ENCODE measurements at places on chromosomes 5 and 9. TPM values are rescaled to one million over a fixed set of nuclear protein-coding genes. Genes with fewer than 3 reads are reported as not detected.

GRCh38 chr5:133994990-133995333 is 9.8 kb downstream of the VDAC1 start:
- peaks cover 20% of the 10 kb centered on the region for H3K36me3 ChIP-seq
- no peaks in the 10 kb centered on the region for H3K27me3 ChIP-seq
- H3K4me1 ChIP-seq = peaks cover 66% of the 10 kb centered on the region
- H3K27ac ChIP-seq = peak overlapping the region; percentile 89

DNA sequence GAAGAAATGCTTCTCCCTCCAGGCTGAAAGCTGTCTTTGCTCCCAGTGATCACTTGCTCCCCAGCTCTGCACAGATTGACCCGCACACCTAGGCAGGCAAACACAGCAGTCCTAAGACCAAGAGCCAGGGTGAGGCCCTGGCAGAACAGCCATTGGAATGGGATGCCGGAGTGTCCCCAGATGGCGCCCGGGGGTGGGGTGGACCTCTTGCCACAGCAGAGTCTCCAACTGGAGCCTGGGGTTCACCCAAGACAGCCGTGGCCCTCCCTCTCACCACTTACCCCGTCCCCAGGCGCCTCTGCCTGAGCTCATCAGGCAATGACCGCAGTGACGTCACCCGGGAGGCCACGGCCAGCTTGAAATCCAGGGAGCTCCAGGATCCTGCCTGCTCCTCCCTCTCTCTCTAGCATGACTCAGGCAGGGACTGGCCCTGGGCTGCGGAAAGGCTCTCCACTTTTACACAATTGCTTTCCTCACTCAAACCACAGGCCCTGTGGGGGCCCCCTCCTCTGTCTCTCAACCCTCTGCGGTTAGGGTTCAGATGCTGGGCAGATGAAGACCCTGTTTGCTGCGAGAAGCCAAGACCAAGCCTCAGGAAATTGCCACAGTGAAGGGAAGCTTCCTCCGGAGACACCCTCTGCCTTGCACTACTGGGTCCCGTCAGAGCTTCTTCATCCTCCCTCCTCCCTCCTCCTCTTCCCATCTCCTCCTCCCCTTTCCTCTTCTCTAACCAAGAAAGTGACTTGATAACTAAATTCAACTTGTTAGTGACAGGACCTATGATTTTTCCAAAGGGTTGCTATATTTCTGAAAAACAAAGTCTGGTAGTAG is 24.3 kb upstream of the PTGES start:
- peak; percentile 99 for DNase-seq
- H3K4me3 ChIP-seq = peak overlapping the region; percentile 12
- peaks cover 15% of the 10 kb centered on the region for H3K4me1 ChIP-seq
- no peaks in the 10 kb centered on the region for H3K27me3 ChIP-seq
- peak overlapping the region; percentile 71 for H3K27ac ChIP-seq

GRCh38 chr9:114192539-114192938 is 37.2 kb downstream of the COL27A1 start:
- no peaks in the 10 kb centered on the region for H3K36me3 ChIP-seq
- no peaks in the 10 kb centered on the region for H3K4me1 ChIP-seq
- no peak overlapping the region for H3K4me3 ChIP-seq
- no peak overlapping the region for H3K27ac ChIP-seq
- DNase-seq = no peak

DNA sequence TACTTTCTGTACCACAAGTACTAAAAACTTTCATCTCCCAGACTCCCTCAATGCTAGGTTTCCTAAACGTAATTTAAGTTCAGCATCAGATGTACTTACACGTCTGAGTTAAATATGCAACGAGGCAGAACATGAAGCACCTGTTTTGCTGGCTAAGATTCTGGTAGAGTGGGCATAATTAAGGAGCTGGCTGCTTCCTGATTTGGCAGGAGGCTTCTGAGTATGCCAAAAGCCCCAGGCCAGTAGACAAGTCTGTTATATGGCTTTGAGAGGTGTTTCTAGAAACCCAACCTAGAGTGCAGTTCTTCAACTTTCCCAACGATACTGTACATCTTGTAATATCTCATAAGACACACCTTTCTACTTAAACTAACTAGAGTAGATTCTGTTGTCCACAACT is 13.6 kb downstream of the TICAM2 start:
- no peaks in the 10 kb centered on the region for H3K27me3 ChIP-seq
- no peak for DNase-seq
- H3K4me3 ChIP-seq = no peak overlapping the region
- H3K27ac ChIP-seq = peak overlapping the region; percentile 45
- H3K36me3 ChIP-seq = no peaks in the 10 kb centered on the region

DNA sequence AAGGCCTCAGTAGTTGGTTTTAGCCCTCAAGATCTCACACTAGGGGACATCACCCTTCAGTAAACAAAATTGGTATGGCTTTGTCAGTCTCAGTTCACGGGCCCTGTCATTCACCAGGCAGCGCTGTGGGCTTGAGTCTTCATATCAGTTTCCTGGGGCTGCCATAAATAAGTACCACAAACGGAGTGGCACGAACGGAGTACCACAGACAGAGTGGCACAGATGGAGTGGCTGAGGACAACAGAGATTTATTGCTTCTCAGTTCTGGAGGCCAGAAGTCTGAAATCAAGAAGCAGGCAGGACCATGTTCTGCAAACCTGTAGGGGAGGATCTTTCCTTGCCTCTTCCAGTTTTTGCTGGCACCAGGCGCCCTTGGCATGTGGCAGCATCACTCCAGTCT is 37.5 kb downstream of the DYNC2I2 start:
- H3K4me3 ChIP-seq = no peak overlapping the region
- no peaks in the 10 kb centered on the region for H3K27me3 ChIP-seq
- H3K27ac ChIP-seq = no peak overlapping the region
- no peaks in the 10 kb centered on the region for H3K4me1 ChIP-seq
- peaks cover 100% of the 10 kb centered on the region for H3K36me3 ChIP-seq

DNA sequence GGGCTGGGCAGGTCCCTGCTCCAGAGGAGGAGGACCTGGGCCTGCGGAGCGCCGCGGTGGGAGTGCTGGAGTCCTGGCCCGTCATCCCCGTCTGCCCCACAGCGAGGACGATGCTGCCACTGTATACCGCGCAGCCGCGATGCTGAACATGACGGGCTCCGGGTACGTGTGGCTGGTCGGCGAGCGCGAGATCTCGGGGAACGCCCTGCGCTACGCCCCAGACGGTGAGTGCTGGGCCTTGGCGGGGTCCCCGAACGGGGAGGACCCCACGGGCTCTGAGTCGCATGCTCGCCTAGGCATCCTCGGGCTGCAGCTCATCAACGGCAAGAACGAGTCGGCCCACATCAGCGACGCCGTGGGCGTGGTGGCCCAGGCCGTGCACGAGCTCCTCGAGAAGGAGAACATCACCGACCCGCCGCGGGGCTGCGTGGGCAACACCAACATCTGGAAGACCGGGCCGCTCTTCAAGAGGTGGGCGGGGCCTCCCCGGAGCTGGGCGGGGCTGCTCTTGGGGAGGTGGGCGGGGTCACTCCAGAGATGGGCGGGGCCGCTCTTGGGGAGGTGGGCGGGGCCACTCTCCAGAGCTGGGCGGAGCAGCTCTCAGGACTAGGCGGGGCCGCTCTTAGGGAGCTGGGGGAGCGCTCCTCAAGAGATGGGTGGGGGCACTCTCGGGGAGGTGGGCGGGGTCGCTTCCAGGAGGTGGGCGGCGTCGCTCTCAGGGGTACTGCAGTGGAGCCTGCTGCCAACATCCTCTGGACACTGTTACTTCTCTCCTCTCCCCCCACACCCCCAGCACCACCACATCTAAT is 13.1 kb downstream of the LRRC26 start:
- H3K27me3 ChIP-seq = peaks cover 24% of the 10 kb centered on the region
- no peak for DNase-seq
- peaks cover 18% of the 10 kb centered on the region for H3K4me1 ChIP-seq
- H3K4me3 ChIP-seq = peak overlapping the region; percentile 16
- no peak overlapping the region for H3K27ac ChIP-seq
- H3K36me3 ChIP-seq = no peaks in the 10 kb centered on the region

GRCh38 chr9:112869041-112869529 is 21.6 kb downstream of the SLC46A2 start:
- H3K4me3 ChIP-seq = no peak overlapping the region
- no peak for DNase-seq
- H3K36me3 ChIP-seq = peaks cover 12% of the 10 kb centered on the region
- H3K27ac ChIP-seq = no peak overlapping the region
- no peaks in the 10 kb centered on the region for H3K4me1 ChIP-seq
- H3K27me3 ChIP-seq = no peaks in the 10 kb centered on the region

DNA sequence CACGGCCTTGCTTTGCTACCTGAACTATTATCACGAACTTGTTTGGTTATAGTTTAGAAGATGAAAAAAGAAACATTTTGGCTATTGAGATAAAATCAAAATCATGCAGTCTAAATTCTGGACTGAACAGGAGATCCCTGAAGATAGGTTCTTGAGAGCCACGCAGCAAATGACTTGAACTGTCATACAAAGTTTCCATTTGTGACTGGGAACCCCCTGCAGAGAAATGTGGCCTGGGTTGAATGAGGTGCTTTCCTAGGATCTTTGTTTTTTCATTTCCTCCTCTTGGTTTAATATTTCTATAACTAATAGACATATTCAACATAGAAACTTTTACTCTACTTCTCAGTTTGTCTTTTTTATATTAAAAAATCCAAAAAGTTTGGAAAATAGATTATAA is 184.7 kb upstream of the TRPM3 start:
- no peak overlapping the region for H3K27ac ChIP-seq
- H3K4me1 ChIP-seq = no peaks in the 10 kb centered on the region
- DNase-seq = no peak
- no peaks in the 10 kb centered on the region for H3K36me3 ChIP-seq
- H3K4me3 ChIP-seq = no peak overlapping the region

GRCh38 chr9:22169727-22170503 is 160.8 kb upstream of the CDKN2B start:
- H3K27me3 ChIP-seq = no peaks in the 10 kb centered on the region
- H3K4me3 ChIP-seq = no peak overlapping the region
- H3K36me3 ChIP-seq = no peaks in the 10 kb centered on the region
- no peaks in the 10 kb centered on the region for H3K4me1 ChIP-seq

- H3K27ac ChIP-seq = no peak overlapping the region
- no peaks in the 10 kb centered on the region for H3K36me3 ChIP-seq
- no peaks in the 10 kb centered on the region for H3K27me3 ChIP-seq
- H3K4me1 ChIP-seq = peaks cover 15% of the 10 kb centered on the region
Observed at GRCh38 chr5:81429363-81429762, 35.4 kb upstream of the ACOT12 start.

DNA sequence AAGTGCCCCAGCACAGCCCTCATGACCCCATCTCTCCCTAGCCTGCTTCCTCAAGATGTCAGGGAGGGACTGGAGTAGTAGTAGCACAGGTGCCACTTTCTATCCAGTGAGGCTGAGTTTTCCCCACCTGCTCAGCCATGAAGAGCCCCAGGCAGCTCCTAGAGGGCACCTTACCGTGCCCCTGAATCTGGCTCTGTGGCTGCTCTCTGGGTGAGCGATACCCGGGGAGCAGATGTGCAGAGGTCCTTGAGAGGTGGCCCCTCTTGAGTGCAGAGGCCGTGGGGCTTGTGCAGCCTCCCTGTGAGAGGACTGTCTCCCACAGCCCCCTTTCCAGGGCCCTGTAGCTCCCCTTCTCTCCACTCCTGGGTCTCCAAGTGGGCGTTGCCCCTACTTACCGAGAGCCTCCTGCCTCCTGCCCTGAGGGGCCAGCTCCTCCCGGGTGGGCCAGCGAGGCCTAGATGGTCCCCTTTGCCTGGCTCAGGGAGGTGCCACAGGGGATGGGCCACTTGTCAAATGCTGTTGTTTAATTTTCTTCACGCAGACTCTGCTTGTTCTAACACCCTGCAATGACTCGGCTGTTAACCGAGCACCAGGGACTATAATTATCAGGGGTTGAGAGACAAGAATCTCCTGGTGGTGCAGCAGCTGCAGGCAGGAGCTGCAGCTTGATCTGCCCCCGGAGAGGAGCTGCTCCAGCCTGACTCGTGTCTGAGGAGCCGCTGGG is 29.6 kb upstream of the PITX1 start:
- no peaks in the 10 kb centered on the region for H3K4me1 ChIP-seq
- no peaks in the 10 kb centered on the region for H3K27me3 ChIP-seq
- H3K4me3 ChIP-seq = no peak overlapping the region
- DNase-seq = no peak
- H3K27ac ChIP-seq = no peak overlapping the region

- DNase-seq = peak; percentile 58
- no peaks in the 10 kb centered on the region for H3K4me1 ChIP-seq
- no peaks in the 10 kb centered on the region for H3K27me3 ChIP-seq
- no peak overlapping the region for H3K27ac ChIP-seq
- no peak overlapping the region for H3K4me3 ChIP-seq
Observed at GRCh38 chr5:89120719-89121118, 237.7 kb upstream of the MEF2C start.

DNA sequence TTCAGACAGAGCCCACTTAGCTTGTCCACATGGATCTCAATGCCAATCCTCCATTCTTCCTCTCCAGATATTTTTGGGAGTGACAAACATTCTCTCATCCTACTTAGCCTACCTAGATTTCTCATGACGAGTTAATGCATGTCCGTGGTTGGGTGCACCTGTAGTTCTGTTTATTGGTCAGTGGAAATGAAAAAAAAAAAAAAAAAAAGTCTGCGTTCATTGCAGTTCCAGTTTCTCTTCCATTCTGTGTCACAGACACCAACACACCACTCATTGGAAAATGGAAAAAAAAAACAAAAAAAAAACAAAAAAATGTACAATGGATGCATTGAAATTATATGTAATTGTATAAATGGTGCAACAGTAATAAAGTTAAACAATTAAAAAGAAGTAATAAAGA is 59.0 kb downstream of the BASP1 start:
- DNase-seq = no peak
- no peaks in the 10 kb centered on the region for H3K27me3 ChIP-seq
- H3K27ac ChIP-seq = no peak overlapping the region
- H3K4me3 ChIP-seq = no peak overlapping the region

DNA sequence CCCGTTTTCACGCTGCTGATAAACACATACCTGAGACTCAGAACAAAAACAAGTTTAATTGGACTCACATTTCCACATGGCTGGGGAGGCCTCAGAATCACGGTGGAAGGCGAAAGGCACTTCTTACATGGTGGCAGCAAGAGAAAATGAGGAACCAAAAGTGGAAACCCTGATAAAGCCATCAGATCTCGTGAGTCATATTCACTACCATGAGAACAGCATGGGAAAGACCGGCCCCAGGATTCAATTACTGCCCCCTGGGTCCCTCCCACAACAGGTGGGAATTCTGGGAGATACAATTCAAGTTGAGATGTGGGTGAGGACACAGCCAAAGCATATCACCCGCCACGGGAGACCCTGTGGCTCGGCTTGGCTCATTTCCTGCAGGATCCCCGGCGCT is 20.2 kb downstream of the EXD3 start:
- DNase-seq = no peak
- no peak overlapping the region for H3K27ac ChIP-seq
- no peaks in the 10 kb centered on the region for H3K4me1 ChIP-seq
- no peaks in the 10 kb centered on the region for H3K27me3 ChIP-seq
- no peak overlapping the region for H3K4me3 ChIP-seq
- H3K36me3 ChIP-seq = no peaks in the 10 kb centered on the region

The ADAMTS19 gene
- 0.44 TPM for total RNA-seq

The SLF1 gene
- 3.5 TPM for total RNA-seq

The SLC12A7 gene
- 28.5 TPM for total RNA-seq

The SVEP1 gene
- 12.7 TPM for total RNA-seq

The BTNL8 gene
- 0.48 TPM for total RNA-seq

The SCGB3A1 gene
- not detected for total RNA-seq

The PRDM9 gene
- total RNA-seq = not detected

The PCDHGB5 gene
- 9.7 TPM for total RNA-seq

The RLN2 gene
- 0.41 TPM for total RNA-seq
